Effector memory CD4-positive, alpha-beta T cell (primary cell): ENCODE measurements at places on chromosomes 3 and 15.

- no peak for DNase-seq
Measured at GRCh38 chr3:136184703-136185102, 11.4 kb downstream of the MSL2 start.

DNA sequence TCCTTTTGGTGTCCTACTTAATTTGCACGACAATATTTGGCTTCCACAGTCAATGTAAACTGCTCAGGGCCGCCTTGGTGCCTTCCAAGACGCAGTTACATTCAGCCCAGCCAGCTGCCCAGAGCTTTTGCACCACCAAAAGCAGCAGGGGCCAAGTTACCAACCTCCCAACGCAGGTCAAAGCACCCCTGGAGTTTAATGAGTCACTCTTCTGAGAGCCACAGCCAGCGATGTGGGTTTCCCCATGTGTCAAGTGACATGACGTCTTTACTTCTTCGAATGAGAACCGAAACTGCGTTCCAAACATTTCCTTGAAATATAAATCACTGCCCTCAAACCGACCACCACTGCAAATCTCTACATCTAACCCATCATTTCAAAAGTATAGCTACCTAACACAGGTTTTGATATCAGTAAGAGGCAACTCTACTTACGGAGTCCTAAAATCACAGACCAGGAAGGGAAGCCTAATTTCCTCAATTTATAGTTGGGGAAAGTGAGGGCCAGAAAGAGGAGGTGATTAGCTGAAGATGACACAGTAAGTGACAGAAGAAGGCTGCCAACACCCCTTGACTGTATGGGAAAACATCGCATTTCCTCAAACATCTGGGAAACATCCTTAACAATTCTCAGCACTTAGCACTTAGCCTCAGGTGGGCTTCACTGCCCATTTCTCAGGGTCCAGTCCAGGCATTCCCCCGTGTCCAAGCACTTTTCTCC, 24.5 kb downstream of the MB21D2 start:
- DNase-seq: peak; percentile 58

GRCh38 chr3:19866751-19867347, 67.2 kb downstream of the EFHB start:
- no peak for DNase-seq

DNA sequence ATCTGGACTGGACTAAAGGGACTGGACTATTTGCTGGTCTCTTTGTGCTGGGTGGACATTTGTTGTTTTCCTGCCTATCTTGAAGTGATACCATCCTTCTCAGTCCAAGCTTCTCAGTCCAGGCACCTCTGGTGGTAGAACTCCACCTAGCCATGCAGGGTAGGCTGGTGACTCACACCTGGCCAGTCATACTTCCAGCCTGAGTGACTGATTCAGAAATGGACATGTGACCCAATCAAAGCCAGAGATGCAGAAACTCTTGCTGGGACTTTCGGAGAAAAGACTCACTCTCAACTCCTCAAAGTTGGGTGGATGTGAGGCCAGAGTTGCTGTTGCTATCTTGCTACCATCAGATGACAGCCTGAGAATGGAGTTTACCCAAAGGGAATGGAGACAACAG, 5.6 kb upstream of the ASB14 start:
- no peak for DNase-seq

- no peak for DNase-seq
Measured at GRCh38 chr3:171810629-171811294, 479 bp upstream of the PLD1 start.

GRCh38 chr3:101279162-101279561, 41.2 kb downstream of the IMPG2 start:
- no peak for DNase-seq

DNA sequence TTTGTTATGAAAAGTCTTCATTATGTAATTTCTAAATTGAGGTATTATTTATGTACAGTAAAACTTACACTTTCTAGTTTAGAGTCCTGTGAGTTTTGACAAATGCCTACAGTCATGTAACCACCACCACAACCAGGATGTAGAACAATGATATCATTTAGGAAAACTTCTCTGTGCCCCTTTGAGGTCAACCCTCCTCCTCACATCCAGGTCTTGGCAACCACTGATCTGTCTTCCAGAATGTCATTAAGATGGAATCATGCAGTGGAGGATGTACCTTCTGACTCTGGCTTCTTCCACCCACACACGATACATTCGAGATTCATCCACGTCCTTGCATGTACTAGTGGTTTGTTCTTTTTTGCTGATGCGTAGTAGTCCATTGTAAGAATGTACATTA, 23.2 kb downstream of the MINAR1 start:
- DNase-seq: no peak

DNA sequence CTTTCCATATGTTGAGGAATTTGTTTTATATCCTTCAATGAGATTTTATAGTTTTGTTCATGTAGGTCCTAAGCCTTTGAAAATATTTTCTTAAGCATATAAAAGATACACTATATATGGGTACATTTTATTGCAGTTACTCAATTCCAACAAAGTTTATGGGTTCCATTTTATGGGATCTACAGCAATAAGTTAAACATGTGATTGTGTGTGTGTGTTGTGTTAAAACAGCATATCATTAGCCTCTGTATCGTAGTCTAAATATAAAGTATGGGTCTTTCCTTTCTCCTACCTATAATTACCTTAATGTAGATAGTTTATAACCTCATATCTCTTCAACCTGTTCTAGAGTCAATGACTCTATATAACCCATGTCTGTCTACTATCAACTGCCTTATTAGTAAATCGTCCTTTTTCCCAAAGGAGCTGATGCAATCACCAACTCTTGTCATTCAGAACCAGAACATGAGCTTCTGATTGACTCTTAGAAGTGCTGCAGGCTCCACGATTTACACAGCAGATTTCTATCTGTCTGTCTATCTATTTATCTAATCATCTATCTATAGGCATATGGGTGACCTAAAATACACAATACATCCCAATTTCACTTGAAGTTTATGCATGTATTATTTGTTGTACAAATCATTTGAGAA, 512.6 kb upstream of the CBLB start:
- DNase-seq: no peak

DNA sequence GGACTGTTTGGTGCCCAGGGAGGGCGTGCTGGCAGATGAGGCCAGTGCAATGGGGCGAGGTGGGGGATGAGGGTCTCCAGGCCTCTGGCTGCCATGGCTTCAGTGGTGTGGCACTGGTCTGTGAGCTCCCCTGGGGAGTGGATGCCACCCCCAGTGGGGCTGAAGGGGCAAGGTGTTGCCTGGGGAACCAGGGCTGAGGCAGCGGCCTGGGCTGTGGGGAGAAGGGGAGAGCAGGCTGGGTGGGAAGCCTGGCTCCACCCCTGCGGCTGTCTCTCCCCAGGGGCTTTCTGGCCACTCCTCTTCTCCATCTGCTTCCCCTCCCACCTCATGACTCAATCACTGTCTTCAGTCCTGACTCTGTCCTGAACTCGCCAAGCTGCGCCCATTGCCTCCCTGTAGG, 88.4 kb upstream of the TLE3 start:
- no peak for DNase-seq

DNA sequence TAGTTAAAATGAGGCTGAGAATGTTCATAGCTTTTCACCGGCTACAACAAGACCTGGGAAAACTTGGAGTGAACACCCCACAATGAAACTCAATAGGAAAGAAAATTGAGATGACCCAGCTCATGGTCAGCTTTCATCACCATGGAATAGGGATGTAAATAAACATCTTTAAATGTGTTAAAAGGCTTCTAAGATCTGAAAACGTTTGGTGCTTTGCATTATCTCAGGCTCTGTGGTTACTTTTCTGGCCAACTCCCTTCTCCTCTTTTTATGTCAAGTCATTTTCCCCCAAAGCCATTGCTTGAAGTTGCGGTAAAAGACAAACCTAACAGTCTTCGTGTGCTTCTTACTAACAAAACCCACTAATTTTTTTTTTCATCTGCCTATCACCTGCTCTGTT, 195.8 kb downstream of the MECOM start:
- no peak for DNase-seq

- DNase-seq: no peak
Measured at GRCh38 chr3:117893638-117894037, 1141.0 kb downstream of the IGSF11 start.

GRCh38 chr3:153192327-153192726, 30.3 kb downstream of the RAP2B start:
- DNase-seq: no peak

GRCh38 chr3:82329300-82329699, 567.9 kb upstream of the GBE1 start:
- DNase-seq: no peak

GRCh38 chr3:196774191-196774820, 34.6 kb downstream of the PAK2 start:
- no peak for DNase-seq

DNA sequence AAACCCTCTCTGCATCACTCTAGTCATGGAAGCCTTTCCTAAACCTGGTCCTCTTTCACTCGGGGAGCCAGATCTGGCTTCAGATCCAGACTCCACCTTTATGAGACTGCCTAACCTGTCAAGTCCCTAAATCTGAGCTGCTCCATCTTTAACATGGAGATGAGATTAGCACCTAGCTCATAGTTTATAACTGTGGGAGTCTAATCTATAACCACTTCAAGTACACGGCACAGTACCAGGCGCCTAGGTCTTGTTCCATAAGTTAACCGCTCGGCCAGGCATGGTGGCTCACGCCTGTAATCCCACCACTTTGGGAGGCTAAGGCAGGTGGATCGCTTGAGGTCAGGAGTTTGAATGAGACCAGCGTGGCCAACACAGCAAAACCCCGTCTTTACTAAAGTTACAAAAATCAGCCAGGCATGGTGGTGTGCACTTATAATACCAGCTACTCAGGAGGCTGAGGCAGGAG, 30.3 kb downstream of the TPM1 start:
- DNase-seq: no peak

DNA sequence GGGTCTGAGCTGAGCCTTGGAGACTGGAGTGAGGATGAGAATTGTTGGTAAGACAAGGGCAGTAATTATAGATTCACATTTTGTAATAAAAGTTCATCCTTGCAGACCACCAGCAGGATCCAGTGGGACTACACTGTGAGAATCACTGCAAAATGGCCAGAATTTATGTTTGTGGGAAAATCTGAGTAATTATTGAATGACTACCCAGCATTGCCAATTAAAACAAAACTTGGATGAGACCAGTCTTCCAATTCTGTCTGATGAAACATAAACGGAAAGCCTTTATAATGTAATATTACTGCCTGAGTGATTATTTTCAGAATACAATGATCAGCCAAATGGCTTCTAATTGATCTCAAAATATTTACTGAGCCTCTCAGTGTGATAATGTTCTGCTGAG, 323.3 kb upstream of the C2CD4B start:
- no peak for DNase-seq

- no peak for DNase-seq
Measured at GRCh38 chr3:194588741-194589140, 44.5 kb downstream of the TMEM44 start.

DNA sequence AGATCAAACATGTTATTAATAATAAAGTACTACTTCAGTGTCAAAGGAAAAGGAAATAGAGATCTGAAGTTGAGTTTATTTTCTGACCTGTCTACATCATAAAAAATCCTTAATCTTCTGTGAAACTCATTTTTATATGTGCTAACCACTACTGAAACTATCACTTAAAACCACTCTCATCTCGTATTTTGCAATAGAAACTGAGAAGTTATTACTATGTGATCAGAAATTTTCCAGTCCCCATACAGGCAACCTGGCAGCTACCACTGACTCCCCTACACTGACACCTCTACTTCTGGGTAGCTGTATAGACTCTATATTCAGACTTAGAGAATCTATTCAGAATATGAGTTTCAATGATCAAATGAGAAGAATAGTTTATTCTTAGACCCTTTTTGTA, 8.3 kb downstream of the HDGFL3 start:
- DNase-seq: no peak

GRCh38 chr3:188390775-188391443, 237.0 kb downstream of the LPP start:
- no peak for DNase-seq

DNA sequence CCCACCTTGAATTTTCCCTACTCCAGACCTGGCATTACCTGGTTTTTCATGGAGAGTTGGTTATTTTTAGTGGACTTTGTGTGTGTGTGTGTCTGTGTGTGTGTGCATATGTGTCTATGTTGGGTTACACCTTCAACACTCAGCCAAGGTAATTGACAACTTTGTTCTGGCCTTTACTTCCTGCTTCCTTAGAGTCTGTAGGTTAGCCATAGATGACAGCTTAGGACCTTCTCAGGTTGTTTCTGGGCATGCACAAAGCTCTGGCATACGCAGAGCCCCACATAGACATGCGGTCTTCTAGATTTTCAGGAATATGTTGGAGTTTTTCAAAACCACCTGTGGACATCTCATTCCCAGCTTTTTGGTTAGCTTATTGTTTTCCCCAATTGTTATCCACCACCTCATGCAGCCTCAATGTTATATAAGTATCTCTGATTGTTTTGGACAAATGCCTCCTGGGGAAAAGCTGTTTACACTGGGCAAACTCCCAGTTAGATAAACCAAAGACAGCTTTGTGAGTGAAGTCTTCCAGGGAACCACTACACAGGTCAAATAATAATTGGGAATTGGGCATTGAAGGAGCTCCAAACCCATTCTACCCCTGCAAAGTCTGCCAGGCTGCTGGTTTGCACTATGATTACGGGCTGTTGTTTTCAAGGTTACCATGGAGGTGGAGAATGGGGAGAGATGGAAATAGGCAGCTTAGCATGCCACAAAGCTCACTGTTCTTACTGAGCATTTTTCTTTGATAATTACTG, 201.2 kb downstream of the ADAMTSL3 start:
- DNase-seq: no peak

DNA sequence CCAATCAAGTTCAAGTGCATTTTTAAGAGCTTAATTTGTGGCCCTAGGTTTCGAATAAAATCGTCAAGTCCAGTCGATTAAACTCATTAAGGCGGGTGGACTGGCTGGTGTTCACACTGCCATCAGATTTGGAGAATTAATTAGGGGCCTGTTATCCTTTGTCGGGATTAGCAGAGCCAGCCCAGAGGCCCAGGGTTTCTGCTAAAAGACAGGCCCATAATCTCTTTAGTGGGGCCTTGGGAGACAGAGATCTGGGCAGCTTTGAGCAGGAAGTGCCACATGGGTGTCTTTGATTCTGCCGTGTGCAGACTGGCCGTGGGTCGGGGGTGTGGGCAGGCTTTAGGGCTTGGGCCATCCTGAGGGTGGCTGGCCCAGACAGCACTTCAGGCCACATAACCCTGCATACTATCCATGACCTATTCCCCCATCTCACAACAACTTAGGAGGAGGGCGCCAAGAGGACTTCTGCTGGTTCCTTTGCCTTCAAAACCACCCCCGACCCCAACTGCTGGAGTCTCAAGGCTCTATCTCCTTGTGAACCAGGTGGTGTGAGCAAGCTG, 94.7 kb downstream of the PLXNA1 start:
- no peak for DNase-seq
